ENCODE measurements at places on chromosomes 7 and 10.

GRCh38 chr7:31853380-31853779, 166.4 kb downstream of the PPP1R17 start:
- DNase-seq, result peak; percentile 37

GRCh38 chr7:141462958-141463357, 88.3 kb upstream of the AGK start:
- DNase-seq, result no peak

- peak; percentile 64 for DNase-seq
These were observed 6.7 kb upstream of the INHBA start for GRCh38 chr7:41709621-41710020.

GRCh38 chr10:94042834-94043175, 49.1 kb downstream of the PLCE1 start:
- no peak for DNase-seq
